Neuronal stem cell (in vitro differentiated cells): ENCODE measurements at places on chromosomes 4 and X.

DNA sequence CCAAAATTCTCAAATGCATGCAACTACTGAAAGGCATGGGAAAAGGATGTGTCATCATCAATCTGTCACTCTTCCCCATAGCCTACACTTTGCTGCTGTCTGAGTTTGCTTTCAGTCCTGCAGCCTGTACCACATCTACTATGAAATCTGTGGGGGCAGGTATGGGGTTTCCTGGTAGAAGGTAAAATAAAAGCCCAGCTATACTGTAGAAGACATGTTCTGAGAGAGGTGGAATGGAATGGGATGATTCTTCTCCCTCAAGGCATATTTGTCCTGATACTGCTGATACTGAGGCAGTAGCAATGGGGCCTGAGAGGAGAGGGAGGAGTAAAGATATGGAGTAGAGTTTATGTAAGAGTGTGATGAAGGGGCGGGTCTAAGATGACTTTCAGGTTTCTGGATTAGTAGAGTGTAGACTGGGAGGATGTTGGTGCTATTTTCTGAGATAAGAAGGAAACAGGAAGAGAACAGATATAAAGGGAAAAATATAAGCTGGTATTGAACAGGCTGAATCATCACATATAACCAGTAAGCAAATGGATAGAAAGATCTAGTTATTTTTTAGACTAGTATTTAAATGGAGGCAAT is 38.7 kb upstream of the GYPA start:
- H3K4me3 ChIP-seq = no peak overlapping the region
- no peaks in the 10 kb centered on the region for H3K27me3 ChIP-seq
- DNase-seq = no peak
- peaks cover 12% of the 10 kb centered on the region for H3K4me1 ChIP-seq

- no peaks in the 10 kb centered on the region for H3K27me3 ChIP-seq
- no peak for DNase-seq
- H3K4me3 ChIP-seq = no peak overlapping the region
- no peak overlapping the region for H3K27ac ChIP-seq
- peaks cover 2% of the 10 kb centered on the region for H3K36me3 ChIP-seq
Measured at GRCh38 chr4:26878794-26879391, 18.3 kb downstream of the STIM2 start.

- no peak overlapping the region for H3K4me3 ChIP-seq
- no peaks in the 10 kb centered on the region for H3K36me3 ChIP-seq
- H3K27me3 ChIP-seq = no peaks in the 10 kb centered on the region
- H3K4me1 ChIP-seq = no peaks in the 10 kb centered on the region
- DNase-seq = no peak
- no peak overlapping the region for H3K27ac ChIP-seq
Measured at GRCh38 chr4:121246698-121247097, 82.6 kb upstream of the TNIP3 start.

- no peak overlapping the region for H3K4me3 ChIP-seq
- no peaks in the 10 kb centered on the region for H3K36me3 ChIP-seq
- no peak overlapping the region for H3K27ac ChIP-seq
- no peaks in the 10 kb centered on the region for H3K27me3 ChIP-seq
Measured at GRCh38 chrX:2657532-2658113, 33.5 kb upstream of the CD99 start.

DNA sequence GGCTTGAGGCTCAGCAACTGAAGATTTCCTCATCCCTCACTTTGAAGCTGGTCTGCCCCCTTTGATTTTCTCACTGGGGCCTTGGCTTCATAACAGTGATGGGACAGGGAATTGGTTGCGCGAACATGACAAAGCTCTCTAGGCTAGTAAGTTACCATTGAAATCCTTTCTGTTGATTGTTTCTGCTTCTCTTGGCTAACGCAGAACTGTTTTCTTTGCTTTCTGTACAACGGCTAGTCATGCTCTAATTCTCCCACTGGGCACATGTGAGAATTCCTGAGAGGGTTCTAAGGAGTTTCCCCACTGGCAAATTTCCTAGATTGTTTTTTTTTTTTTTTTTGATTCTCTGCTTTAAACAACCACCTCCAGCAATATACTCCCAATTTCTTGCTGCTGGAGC is 738.6 kb downstream of the PCDH7 start:
- H3K4me3 ChIP-seq = no peak overlapping the region
- H3K4me1 ChIP-seq = peaks cover 2% of the 10 kb centered on the region

DNA sequence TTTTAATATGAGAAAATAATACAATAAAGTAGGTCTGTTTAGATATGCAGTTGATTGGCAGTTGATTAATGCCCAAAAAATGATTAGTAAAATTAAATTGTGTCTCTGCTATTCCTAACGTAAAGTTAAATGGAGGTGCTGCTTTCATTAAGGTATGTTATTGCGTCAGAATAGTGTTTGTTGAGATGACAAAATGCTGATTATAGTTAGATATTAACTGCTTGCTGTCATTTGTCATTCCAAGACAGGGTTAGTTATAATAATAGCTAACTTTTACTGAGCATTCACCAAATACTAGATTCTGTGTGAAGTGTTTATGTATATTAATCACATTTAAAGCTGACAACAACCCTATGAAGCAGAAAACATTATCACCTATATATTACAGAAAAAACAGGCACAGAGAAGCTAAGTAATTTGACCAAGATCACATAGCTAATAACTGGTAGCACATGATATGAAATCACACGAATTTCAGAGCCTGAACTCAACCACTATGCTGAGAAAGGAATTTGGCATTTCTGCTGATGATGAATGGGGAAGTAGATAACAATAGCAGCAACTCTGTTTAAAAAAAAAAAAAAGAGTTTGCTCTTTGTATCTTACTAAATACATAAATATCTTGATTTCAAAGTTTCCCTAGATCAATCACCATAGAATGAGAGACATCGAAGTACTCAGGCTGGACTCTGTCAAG is 59.7 kb upstream of the WDR44 start:
- no peaks in the 10 kb centered on the region for H3K27me3 ChIP-seq
- no peak overlapping the region for H3K4me3 ChIP-seq
- no peaks in the 10 kb centered on the region for H3K4me1 ChIP-seq
- no peak for DNase-seq
- no peak overlapping the region for H3K27ac ChIP-seq

GRCh38 chr4:77327151-77327550 is 170.1 kb downstream of the CCNG2 start:
- no peak overlapping the region for H3K27ac ChIP-seq
- no peaks in the 10 kb centered on the region for H3K27me3 ChIP-seq
- H3K4me3 ChIP-seq = no peak overlapping the region
- H3K36me3 ChIP-seq = no peaks in the 10 kb centered on the region
- DNase-seq = no peak

DNA sequence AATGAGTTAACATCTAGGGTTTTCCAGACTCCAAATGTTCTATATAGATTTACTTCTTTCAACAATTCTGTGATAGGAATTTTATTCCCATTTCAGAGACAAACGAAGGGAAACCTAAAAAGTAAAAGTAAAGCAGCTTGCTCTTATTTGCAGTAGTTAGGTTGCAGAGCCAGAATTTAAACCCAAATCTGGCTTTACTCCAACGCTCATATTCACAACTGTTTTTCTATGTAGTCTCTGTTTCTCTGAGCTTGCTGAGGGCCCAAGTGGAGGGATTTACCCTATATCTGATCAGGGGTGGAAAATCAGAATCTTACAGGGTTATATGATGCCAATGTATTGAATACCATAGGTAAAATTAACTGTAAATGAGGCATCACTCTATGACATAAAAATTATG is 599.1 kb upstream of the GRIA3 start:
- no peaks in the 10 kb centered on the region for H3K36me3 ChIP-seq
- no peaks in the 10 kb centered on the region for H3K4me1 ChIP-seq
- no peak overlapping the region for H3K27ac ChIP-seq
- no peak overlapping the region for H3K4me3 ChIP-seq

DNA sequence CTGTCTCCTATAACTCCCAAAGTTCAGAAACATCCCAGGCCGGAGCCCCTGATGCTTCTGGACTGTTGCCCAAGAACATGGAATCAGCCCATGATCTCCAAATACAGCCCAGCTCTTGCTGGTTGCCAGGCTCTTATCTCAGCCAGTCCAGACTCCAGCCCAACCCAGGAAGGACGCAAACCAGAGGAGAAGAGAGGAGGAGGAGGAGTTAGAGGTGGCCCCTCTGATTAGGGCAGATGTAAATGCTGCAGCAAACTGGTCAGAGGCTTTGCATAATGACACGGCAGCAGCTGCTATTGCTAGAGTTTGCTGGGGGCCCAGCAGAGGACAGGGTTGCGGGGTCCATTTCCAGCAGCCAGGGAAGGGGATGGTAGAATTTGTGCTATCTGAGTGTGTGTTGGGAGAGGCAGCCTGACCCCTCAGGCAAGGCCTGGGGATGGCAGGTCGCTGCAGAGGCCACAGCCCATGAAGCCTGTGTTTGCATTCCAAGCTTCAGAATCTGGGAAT is 4.2 kb upstream of the OTUD5 start:
- H3K4me3 ChIP-seq = no peak overlapping the region
- H3K4me1 ChIP-seq = peaks cover 1% of the 10 kb centered on the region
- H3K36me3 ChIP-seq = no peaks in the 10 kb centered on the region
- DNase-seq = no peak

DNA sequence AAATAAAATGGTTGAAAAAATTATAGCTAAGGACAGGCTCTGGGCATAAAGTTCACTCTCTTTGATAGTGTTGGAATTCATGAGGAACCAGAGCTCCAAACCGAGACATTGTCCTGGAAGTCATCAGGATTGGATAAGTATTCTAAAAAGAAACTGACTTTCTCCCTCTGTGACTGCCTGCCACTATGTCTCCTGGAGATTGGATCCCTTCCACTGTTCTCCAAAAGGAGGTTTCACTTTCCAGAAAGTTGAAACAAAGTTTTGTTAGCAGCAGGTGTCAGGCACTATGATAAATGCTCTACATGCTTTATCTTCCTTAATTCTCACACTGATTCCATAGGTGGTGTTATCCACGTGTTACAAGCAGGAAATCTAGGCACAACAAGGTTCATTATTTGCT is 16.8 kb downstream of the BANK1 start:
- H3K36me3 ChIP-seq = no peaks in the 10 kb centered on the region
- no peak for DNase-seq
- no peak overlapping the region for H3K4me3 ChIP-seq

GRCh38 chr4:183863155-183863825 is 41.8 kb upstream of the STOX2 start:
- H3K27me3 ChIP-seq = peaks cover 20% of the 10 kb centered on the region
- H3K4me3 ChIP-seq = no peak overlapping the region
- H3K4me1 ChIP-seq = peaks cover 11% of the 10 kb centered on the region

- no peaks in the 10 kb centered on the region for H3K4me1 ChIP-seq
- H3K36me3 ChIP-seq = no peaks in the 10 kb centered on the region
- no peaks in the 10 kb centered on the region for H3K27me3 ChIP-seq
Measured at GRCh38 chrX:63428348-63428747, 77.2 kb upstream of the SPIN4 start.
